ENCODE measurements at places on chromosomes 11 and 22.

GRCh38 chr11:65879617-65880016, at the start of gene CTSW:
CTSW (plus strand) TSS chr11:65879837; CDS start chr11:65879855, 18 bp downstream.
- DNase-seq = no peak

DNA sequence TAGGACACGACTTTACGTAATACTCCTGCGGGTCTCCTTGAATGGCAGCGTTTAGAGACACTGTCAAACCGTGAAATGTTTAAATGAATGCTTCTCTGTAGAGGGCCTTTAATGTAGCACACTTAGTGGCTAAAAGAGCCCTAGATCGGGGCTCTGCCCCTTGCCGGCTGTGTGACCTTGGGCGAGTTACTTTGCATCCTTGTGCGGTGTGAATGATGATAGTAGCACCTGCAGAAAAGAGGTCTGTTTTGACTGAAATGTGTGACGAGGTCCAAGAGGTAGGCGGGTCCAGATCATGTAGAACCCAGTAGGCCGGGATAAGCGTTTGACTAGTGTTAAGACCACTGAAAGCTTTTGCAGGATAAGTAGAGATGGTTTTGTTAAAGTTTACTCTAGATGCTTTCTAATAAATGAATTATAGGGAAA, 866 bp downstream of the MED17 start:
- no peak for DNase-seq

DNA sequence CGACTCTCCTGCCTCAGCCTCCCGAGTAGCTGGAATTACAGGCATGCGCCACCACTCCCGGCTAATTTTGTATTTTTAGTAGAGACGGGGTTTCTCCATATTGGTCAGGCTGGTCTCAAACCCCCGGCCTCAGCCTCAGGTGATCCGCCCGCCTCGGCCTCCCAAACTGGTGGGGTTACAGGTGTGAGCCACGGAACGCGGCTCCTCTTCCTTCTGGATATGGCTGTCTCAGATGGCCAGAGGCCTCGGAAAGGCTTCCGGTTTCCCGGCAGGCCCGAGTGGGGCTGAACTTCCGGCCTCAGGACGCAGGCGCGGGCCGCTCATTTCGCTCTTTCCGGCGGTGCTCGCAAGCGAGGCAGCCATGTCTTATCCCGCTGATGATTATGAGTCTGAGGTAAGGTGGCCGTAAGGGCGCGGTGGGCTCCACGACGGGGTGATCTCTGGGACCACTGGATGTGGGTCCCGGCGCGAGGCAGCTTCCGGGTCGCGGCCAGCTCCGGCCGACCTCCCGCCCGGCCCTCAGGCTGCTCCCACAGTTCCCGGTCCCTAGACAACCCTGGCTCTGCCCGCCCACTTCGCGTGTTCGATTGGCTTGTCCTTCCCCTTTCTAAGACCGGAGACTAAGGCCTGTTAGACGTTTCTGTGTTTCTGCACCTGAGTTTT, at the start of gene EIF3L:
TSS of gene EIF3L (plus strand) at position 331 of the 663 bp plus-strand sequence. CDS start at position 362, 31 bp downstream.
- DNase-seq = peak; percentile 91

GRCh38 chr22:37248251-37248650, 4.2 kb upstream of the RAC2 start:
- no peak for DNase-seq

DNA sequence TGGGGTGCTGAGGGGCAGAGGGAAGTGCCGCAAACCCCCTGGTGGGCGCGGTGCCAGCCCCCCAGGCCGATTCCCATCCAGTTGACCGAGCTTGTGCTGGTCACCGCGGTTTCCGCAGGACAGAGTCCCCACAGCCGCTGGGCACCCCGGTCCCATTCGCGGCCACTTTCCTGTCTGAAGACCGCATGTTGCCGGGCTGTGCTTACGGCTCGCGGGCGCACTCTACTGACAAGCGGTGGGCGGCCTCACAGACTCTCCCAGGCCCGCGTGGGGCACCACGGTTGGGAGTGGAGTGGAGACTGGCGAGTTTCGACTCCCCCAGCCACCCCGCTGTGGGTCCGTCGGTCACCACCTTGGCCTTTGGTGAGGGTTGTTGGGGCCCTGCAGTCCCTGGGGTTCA, 648 bp upstream of the H19 start:
- DNase-seq = no peak

DNA sequence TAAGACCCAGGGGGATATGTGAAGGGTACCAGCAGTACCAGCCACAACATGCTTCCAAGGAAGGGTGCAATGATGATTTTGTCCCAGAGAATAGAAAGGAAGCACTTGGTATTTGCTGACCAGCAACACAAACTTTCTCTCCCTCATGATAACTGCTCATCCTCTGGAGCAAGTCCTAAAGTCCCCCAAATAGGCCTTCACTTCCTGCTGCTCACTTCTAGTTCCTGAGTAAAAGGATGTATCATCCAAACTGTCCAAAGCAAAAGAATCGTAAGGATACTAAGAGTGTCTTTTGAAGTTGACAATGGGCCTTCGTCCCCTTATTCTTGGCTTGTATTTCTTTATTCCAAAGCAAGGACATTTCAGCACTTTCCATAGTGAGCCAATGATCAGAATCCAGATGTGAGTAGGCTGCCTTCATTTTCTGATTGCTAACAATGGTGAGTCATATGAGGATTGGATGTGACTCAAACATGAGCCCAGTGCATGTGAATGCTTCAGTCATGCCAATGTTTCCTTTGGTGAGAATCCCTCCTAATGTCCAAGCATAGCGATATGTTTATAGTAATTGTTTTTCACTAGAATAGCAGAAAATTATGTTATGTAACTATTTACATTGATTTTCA, 243.4 kb upstream of the POU2AF2 start:
- DNase-seq = peak; percentile 72

- DNase-seq = no peak
Measured at GRCh38 chr11:124429599-124429998, 4.9 kb upstream of the OR8B4 start.

GRCh38 chr11:57316017-57316416, 8.7 kb downstream of the TNKS1BP1 start:
- DNase-seq = no peak

- DNase-seq = no peak
Measured at GRCh38 chr22:44759430-44760310, 7.3 kb downstream of the ARHGAP8 start.

GRCh38 chr11:17350455-17351171, 987 bp upstream of the NCR3LG1 start:
- no peak for DNase-seq

DNA sequence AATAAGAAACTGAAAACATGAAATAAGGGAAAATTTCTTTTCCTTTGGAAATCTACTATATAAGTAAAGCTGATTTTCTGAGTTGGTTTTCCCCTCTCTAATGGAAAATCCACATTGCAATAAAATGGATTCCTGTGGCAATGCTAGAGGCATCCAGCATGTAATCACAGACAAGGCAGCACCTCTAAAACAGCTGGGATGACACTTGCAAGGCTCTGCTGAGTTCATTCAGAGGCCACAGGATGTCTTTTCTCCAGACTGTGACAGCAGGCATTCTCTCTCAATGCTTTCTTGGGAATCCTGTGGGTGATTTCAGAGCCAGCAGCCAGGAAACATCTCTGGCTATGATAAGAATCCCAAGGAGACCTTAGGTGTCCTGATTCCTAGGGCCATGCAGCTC, 201.3 kb upstream of the BLID start:
- peak; percentile 89 for DNase-seq

- no peak for DNase-seq
Measured at GRCh38 chr11:130732476-130732875, 183.8 kb downstream of the SNX19 start.

DNA sequence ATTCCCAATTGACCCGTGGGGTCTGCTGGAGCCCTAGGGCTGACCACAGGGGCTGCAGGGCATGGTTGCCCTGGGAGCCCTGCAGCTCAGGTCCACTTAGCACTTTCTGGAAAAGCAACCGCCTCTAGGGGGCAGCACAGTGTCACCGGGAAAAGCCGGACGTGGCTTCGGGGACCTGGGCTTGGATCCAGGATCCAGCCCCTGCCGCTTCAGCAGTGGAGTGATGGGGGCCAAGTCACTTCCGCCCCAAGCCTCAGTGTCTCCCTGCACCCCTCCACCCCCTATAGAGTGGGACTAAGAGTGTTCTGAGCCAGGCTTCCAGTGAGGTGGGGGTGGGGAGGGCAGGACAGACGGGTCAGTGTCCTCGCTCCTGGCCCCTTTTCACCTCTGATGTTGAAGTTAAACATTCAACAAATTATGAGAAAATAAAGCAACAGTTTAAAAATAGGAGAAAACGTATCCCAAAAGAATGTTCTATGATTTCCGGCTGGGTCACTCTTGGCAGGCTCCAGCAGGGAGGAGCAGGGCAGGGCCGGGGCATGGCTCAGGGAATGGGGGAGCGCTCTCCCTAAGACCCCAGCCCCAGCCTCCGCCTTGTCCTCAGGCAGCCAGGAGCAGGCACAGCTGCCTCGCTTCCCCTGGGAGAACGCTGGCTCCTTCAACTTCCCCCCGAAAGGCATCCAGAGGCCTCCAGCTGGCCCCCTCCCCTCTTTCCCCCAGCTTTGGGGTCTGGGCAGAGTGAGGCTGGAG, 96.5 kb upstream of the FGF3 start:
- peak; percentile 57 for DNase-seq

- DNase-seq = peak; percentile 70
Measured at GRCh38 chr11:1862588-1863351, 9.9 kb downstream of the LSP1 start.

GRCh38 chr22:23204541-23205157, 24.3 kb downstream of the BCR start:
- DNase-seq = no peak

GRCh38 chr11:65430406-65431217, 8.0 kb downstream of the NEAT1 start:
- peak; percentile 81 for DNase-seq

GRCh38 chr11:92861634-92862033, 107.8 kb upstream of the MTNR1B start:
- DNase-seq = no peak

DNA sequence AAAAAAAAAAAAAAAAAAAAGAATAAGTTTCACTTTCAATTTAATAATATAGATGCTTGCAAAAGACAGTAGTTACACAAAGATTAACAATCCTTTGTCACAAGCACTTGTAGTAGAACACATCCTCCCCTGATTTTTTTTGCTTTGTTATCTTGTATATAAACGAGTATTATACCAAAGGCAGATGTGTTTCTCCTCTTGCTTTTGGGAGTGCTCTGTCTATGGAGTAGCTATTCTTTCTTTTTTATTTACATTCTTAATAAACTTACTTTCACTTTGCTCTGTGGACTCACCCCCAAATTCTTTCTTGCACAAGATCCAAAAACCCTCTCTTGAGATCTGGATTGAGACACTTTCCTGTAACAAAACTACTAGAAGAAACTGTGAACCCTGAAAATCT, 3.4 kb upstream of the MRPL16 start:
- DNase-seq = peak; percentile 29

GRCh38 chr11:118338637-118339061, 3.9 kb downstream of the CD3D start:
- DNase-seq = peak; percentile 14

DNA sequence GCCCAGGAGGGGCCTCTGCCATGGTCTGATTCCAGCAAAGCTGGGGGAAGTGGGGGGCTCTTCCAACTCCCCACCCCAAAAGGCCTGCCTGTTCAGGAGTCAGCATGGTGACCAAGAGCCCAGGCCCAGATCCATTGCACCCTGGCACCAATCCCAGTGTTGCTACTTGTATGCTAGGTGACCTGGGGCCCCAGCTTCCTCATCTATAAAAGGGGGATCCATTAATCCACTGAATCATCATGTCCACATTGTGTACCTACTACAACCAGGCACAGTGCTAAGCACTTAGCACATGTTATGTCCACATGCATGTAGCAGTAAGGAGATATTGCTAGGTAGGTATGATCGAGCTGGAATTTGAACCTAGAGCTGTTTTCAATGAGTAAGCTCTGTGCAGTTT, 2.0 kb downstream of the SYT12 start:
- no peak for DNase-seq

GRCh38 chr11:67633758-67634365, 4.1 kb upstream of the NUDT8 start:
- DNase-seq = no peak

DNA sequence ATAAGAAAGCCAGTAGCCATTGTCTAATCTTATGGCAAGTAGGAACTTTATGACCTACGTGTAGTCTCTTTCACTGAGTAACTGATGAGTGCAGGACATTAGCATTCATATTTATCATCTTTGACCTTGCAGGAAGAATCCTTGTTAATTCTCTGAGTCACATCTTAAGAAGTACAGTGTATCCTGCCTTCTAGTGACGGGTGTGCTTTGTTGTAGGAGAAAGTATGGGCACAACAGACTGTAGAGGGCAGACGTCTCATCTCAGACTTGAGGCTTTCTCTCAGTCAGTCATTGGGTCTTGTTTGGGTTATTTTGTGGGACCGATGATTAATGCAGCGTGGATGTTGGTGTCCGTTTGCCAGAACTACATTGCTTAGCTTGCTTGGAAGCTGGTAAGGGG, 6.8 kb downstream of the RNF214 start:
- DNase-seq = peak; percentile 92

GRCh38 chr11:67309166-67309565, 5.8 kb downstream of the SSH3 start:
- no peak for DNase-seq

DNA sequence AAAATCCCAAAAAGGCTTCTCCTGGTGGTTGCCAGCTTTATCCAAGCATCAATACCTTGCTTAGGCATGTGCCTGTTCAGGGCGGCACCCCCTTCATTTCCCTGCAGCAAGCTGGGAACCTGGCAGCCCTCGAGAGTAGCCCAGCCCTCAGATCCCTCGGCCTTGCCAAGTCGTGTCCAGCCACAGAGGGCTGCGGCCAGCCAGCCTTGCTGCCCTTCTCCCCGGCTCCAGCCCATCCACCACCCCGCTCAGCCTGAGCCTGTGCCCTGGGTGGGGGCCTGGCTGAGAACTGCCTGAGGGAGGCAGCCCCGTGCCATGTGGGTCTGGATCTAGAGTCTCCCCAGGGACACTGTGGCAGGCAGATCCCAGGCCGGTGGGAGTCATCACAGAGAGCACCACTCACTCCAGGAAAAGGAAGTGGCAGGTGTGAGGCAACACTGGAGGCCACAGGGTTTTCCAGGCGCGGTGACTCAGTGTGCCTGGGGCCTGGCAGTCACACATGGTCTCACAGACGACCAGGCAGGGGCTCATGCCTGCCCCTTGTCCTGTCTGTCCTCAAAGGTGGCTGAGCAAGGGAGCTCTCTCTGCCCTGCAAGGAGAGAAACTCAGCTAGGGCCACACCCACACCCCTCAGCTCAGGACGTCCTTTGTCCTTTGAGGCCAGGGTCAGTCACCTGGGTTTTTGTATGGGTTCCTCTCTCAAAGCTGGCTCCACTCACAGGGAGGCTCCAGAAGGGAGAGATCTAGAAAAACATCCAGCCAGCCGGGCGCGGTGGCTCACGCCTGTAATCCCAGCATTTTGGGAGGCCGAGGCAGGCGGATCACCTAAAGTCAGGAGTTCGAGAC, 12.2 kb upstream of the CDC42BPG start:
- DNase-seq = peak; percentile 88

GRCh38 chr11:14422814-14423182, 63.8 kb upstream of the RRAS2 start:
- DNase-seq = no peak

Data from fibroblast of villous mesenchyme (primary cell).